ENCODE measurements at places on chromosomes 2 and 18. TPM values are rescaled to one million over a fixed set of nuclear protein-coding genes. Genes with fewer than 3 reads are reported as not detected.

- DNase-seq, result no peak
Measured at GRCh38 chr2:181680937-181681811, 857 bp upstream of the NEUROD1 start.

DNA sequence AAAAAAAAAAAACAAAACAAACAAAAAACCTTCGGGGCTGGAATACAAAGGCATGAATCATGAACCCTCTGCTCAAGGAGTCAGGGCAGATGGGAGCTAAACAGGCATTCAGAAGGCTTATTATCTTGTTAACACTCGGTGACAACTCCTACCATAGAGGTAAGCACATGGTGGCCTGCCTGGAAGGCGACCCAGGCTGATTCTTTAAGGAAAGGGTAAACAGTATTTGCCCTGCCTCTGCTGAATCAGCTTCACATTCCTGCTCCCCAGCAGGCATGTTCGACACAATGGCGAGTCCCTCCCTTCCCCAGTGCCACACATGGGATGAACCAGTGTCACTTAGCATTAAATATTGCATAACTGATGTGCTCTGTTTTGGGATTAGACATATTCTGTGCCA, 191.9 kb downstream of the ARL4C start:
- peak; percentile 38 for DNase-seq

MAB21L4 gene
- total RNA-seq, result 34.5 TPM

DNA sequence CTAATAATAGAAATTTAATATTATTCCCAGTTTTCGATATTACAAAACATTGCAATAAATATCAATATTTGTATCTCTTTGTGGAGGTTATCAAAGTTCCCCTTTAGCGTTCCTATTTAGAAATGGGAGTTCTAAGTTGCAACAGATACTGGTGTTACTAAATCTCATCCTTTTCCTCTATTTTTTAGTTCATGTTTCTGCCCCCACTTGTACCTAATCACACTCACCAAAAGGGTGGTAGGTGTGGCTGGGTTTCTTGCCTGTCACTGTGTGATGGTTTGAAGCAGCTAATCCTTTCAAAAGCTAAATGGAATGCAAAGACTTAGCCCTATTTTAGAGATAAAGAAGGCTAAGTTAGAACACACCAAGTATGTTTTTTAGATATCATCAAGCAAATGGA, 997.9 kb downstream of the TSN start:
- no peak for DNase-seq

DNA sequence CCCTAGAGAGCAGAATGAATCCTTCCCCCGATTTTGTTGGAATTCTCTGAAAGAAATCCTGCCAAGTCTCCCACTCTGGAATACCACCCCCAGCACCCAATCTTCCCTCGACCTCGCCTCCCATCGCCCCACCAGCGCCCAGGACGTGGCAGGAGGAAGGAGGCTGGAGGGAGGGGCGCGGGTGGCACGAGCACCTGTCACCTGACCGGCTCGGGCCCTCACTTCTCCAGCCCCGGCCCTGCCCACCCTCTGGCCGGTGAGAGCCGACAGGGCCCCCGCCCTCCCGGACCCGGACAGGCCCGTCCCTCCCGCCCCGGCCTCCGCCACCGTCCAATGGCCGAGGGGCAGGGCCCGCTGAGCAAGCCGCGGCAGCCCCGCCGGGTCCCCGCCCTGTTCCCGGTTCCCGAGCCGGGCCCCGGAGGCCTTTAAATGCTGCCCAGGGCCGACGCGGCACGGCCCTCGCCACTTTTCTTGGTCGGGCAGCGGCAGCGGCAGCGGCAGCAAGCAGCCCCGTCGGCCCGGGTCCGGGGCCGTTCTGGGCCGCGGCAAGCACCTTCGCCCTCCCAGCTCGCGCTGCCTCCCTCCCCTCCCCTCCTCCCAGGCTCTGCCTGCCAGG, at the start of gene LGALSL:
Gene LGALSL, plus strand, starts transcription at position 393 of the 616 bp plus-strand sequence. CDS start 384 bp downstream, outside the sequence.
- peak; percentile 94 for DNase-seq

All from hepatocyte (in vitro differentiated cells).